Body of pancreas (tissue), 4 donors: ENCODE measurements at places on chromosomes 5 and 9.
A peak's percentile ranks its signal among the peaks of the same experiment; 100 is the strongest.

DNA sequence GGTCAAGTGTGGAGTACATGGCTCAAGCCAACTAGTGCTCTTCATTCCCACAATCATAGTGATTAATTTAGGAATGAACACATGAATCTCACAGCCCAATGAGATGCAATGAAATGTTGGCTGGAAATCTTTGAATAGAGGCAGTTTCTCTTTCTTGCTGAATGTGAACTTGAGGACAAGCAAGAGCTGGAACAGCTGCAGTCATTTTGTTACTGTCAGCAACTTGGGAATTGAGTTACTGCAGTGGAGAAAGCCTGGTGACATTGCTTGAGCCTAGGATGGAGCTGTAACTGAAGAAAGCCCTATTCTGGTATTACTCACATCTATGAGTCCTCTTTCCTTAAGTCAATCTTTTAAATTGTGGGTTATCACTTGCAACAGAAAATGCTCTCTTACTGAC is 62.3 kb downstream of the YIPF5 start:
- no peak for DNase-seq

DNA sequence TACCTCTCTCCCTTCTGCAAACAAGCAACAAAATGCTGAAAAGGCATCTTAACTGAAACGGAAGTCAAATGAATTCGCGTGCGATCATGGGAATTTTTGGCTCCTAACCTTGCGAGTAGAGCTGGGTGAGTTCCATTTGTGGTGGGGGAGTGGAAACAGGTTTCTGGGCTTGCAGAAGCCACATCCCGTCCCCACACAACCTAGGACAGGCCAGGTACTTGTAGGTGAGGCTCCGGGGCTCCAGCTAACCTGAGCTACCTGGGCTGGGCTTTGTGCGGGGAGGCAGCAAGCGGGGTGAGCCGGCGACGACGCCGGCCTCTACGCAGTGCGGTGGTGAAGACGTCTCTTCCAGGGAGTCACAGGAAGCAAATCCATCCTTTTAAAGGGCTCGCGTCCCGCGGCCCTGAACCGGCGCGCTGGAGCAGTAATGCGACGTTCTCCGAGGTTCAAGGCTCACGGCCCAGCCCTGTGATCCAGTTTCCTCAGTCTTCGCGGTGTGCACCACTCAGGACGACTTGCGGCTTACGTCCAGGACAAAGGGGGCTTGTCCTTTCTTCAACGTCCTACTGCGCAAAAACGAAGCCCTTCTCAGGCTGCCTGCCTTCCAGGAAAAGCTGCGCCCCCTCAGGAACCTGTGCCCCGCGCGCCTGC is 567 bp upstream of the SPIN1 start:
- DNase-seq, result peak; percentile 66

- no peak for DNase-seq
These were observed 612.1 kb upstream of the CDH6 start for GRCh38 chr5:30581198-30581935.

DNA sequence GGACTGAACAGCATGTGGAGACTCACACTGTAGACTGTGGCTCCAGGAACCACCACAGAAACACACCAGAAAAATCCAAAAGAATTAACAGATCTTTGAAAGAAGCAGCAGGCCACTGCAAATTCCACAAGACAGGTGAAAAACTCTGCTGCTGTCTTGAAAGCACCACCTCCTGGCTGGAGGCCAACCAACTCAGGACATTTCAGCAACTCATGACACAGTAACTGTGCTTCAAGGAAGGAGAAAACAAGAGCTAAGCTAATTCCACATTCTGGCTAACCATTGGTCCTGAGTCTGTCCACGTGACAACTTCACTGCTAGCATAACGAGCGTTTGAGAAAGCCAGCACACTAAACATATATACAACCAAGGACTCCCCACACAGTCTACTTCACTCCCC is 625.1 kb downstream of the PRELID2 start:
- DNase-seq, result peak; percentile 24

DNA sequence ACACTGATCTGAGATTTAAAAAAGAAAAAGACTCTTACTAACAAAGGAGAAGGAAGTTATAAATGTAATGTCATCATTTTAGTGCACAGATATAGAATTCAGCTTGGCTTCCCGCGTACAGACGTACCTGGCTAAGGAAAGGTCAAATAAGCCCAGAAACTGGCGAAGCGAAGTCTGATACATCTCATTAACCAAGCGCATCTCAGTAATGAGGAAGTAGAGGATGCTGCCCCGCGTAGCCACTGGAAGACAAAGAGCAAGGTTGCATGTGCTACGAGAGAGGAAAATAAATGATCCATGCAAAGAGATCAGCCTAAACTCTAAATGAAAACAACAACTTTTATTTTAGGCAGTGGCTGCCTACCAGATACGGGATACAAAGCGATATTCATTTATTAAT is 208.8 kb downstream of the DNAH5 start:
- DNase-seq, result no peak

- DNase-seq, result no peak
These were observed 61.0 kb upstream of the RAD23B start for GRCh38 chr9:107222020-107222522.

DNA sequence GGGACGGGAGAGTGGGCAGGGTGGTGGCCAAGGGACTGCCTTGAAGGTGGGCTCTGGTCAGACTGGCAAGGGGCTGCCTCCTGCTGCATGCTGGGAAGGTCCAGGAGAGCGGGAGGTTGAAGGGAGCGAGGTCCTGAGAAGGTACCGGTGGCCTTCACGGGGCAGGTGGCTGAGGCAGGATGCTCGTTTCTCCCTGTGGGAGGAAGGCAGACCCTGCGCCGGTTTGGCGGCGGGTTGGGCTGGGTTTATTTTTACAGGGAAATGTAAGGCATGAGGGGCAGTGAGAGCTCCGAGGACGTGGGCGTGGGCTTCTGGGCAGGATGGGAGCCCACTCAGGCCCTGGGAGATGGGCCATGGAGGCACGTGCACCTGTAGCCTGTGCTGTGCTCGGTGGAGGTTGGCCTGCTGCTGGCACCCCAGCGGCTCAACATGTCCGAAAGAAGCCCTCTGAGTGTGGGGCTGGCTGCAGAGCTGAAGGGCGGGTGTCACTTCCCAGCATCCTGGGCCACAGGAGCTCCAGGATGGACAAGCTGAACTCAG is 27.3 kb downstream of the IER5L start:
- no peak for DNase-seq

- DNase-seq, result peak; percentile 94
These were observed 35.4 kb downstream of the UBE2R2 start for GRCh38 chr9:33852216-33852826.

DNA sequence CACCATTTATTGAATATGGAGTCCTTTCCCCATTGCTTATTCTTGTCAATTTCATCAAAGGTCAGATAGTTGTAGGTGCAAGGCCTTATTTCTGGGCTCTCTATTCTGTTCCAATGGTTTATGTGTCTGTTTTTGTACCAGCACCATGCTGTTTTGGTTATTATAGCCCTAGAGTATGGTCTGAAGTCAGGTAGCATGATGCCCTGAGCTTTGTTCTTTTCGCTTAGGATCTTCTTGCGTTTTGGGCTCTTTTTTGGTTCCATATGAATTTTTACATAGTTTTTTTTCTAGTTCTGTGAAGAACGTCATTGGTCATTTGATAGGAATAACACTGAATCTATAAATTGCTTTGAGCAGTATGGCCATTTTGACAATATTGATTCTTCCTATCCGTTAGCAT is 40.2 kb upstream of the IFNE start:
- no peak for DNase-seq

DNA sequence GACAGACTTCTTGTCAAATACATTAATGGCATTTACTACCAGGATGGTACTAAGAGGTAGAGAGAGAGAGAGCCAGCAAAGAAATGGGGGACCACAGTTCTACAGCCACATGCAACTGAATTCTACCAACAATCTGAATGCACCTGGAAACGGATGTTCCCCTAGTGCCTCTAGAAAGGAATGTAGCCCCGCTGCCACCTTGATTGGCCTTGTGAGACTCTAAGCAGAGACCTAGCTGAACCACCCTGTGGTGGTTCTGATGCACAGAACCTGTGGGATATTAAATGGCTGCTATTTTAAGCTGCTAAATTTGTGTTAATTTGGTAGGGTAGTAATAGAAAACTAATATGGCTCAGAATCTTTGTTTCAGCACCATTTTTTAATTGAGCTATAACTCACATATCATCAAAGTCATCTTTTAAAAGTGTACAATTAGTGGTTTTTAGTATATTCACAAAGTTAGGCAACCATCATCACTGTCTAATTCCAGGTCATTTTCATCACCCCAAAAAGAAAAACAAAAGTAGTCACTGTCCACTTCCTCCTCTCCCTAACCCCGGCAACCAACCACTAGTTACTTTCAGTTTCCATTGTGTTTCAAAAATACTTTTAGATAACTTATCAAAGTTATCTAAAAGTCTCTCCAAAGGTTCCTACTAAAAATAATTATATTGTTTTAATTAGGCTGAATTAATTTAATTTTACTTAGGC is 51.7 kb downstream of the CPLANE1 start:
- no peak for DNase-seq

DNA sequence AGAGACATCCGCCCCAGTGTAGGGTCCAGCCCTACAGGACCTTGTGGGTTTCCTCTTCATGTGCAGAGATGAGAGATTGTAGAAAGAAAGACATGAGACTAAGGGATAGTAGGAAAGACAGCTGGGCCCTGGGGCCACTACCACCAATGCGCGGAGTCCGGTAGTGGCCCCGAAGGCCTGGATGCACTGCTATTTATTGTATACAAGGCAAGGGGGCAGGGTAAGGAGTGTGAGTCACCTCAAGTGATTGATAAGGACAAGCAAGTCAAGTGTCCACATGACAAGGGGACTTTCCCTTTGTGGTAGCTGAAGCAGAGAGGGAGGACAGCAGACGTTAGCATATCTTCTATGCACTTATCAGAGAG is 6.2 kb upstream of the TMEM141 start:
- no peak for DNase-seq

- no peak for DNase-seq
These were observed 16.6 kb downstream of the TUT7 start for GRCh38 chr9:86337469-86338108.

GRCh38 chr5:68533571-68534084 is 318.1 kb downstream of the PIK3R1 start:
- no peak for DNase-seq

DNA sequence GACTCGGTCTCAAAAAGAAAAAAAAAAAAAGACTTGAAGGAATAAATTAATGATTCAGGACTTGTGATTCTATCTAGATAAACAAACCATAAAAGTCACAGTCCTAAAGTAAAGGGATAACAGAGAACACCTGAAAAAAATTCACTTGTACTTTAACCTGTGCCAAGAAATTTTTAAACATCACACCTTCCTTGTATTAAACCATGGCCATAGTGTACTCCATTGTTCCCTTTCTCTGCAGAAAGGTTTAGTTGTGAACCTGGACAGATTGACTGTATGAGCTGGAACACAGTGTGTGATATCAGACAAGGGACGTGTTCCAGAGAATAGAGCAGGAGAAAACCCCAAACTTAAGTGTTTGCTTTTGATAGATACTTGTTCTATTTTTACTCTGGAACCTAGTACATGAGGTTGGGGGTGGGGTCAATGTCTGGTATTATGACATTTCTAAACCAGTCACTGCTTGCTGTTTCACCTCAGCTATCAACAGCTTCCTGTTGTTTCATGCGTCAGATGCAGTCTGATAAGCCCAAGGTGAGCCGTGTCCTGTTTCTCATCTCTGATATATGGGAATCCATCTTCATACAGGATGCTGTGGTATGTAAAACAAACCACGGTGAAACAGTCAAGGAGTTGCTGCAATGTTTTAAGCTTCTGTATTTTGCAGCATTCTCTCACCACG is 62.5 kb upstream of the ITGA1 start:
- DNase-seq, result peak; percentile 55

GRCh38 chr9:103301051-103301450 is 305.9 kb downstream of the CYLC2 start:
- DNase-seq, result no peak

DNA sequence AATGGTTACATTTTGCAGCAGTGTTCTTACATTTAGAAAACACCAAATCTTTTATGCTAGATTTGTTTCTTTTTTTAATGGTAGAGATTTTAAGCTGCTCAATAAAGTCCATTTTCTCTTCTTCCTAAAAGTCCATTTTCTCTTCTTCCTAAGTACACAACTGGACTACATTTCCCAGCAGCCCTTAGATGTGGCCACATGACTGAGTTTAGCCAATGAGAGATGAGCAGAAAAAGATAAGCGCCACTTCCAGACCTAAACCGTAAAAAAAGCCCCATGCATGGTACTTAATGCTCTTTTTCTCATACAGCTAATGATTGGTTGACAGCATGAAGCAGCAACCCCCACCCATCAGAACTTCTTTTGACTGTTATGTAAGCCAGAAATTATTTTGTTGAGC is 206.7 kb downstream of the FAM114A2 start:
- DNase-seq, result no peak

DNA sequence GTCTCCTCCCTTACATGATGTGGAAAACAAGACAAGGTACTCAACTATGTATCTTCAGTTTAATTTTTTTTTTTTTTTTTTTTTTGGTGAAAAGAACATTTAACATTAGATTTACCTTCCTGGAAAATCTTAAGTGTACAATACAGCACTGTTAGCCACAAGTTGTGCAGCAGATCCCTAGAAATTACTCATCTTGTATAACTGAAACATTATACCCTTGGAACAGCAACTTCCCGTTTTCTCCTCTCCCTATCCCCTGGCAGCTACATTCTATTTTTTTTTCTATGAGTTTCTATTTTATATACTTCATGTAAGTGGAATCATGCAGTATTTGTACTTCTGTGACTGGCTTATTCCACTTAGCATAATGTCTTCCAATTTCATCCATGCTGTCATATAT is 421.9 kb upstream of the FTMT start:
- no peak for DNase-seq

GRCh38 chr9:4792054-4792571 is 631 bp upstream of the RCL1 start:
- DNase-seq, result no peak

GRCh38 chr5:66633754-66634153 is 37.6 kb downstream of the MAST4 start:
- no peak for DNase-seq

GRCh38 chr5:143395638-143396352 is 7.7 kb downstream of the NR3C1 start:
- no peak for DNase-seq

DNA sequence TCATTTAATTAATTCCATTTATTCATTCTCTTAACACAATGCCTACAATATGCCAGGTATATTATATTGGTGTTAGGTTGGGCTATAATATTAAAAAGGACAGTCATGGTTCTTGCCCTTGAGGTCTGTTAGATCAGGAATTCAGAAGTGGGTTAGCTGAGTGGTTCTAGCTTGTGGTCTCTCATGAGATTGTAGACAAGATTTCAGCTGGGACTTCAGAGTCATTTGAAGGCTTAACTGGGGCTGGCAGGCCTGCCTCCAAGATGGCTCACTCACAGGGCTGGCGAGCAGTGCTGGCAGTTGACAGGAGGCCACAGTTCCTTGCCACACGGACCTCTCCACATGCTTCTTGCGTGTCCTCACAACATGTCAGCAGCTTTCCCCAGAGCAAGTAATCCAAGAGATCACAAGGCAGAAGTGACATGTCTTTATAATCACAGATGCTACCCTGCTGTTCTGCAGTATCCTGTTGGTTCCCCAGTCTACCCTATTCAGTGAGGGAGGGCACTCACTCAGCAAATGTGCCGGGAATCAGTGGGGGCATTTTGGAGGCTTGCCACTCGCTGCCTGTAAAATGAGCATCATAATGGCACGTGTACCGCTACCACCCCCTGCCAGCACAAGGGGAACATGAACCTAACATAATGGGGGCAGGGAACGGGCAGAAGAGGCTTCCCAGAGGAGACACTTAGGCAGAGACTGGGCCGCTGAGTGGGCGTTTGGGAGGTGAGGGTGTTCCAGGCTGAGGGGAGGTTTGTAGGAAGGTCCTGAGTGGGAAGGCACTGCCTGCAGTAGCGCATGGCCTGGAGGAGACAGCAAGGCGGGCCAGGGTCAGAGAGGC is 70.0 kb downstream of the EXOSC2 start:
- DNase-seq, result no peak

- DNase-seq, result no peak
These were observed 1680.3 kb downstream of the MAT2B start for GRCh38 chr5:165185716-165186115.
